ENCODE measurements at places on chromosomes 7 and 10.

DNA sequence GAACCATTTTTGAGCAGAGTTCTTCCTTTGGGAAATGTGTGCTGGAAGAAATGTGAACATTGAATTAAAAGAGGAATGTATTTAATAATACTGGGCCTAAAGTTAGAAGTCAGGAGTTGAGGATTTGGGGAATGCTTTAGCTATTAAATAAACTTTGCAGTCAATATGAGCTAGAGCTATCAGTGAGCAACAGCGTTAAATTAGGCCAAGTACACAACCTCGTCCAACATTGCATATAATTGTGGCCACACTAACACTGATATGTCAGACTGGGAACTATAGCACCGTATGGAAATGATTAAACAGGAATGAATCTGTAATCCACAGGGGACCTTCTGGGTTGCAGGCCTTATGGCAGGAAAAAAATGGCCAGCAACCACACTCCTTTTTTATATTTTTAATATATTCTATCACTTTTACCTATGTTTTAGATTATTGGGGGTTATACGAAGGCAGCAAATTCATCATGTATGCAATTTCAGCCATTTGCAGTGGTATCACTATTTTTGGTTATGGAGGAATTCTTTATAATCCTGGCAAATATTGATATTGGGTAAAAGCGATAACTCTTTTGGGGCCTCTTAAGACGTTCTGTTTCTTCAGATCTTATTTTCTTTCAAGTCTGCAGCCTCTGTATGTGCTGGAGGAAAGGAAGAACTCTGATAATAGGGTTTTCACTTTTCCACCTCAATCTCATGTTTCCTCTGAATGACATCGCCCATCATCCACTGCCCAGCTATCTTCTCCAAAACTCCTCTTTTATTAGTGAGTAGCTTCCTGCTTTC is 236.3 kb upstream of the PLXDC2 start:
- peak; percentile 4 for DNase-seq

- no peak for DNase-seq
Measured at GRCh38 chr10:97618733-97619132, 14.6 kb downstream of the MORN4 start.

DNA sequence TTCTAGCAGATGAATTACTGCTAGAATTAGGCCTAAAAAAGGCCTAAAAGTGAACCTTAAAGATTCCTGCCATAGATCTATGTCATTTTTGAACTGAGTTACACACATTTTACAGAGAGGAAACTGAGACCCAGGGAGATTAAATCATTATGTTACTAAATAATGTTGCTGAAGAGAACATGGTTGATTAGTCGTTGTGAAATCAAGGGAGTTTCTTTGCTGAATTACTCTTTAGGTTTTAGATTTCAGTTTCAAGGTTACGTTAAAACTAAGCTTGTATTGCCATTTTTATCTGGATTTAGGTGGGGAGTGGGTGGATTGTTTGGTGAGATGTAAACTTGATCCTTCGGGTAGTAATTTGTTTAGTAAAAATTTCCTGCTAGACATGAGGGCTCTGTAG is 21.3 kb downstream of the CDK14 start:
- DNase-seq: no peak

- no peak for DNase-seq
Measured at GRCh38 chr7:138878051-138878450, 80.1 kb upstream of the ATP6V0A4 start.

- DNase-seq: no peak
Measured at GRCh38 chr7:1141651-1142050, 18.3 kb downstream of the ZFAND2A start.

DNA sequence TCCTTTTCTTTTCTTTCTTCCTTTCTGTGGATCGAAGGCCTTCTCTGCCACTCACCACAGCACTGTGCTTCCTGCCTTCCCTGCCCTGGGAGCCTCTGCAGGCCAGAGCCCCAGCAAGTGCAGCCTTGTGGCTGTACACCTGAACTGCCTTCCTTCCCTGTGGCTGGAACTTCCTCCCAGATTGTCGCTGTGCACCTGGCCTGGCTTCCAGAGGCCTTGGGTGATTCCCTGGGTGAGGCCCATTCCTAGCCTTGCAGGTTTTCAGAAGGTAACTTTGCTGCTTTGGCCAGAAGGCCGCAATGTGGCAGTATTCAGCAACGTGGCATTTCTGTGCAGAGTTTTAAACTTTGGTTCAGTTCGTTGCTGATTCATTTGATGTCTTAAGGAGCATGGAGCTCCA is 50.1 kb upstream of the RASGEF1A start:
- no peak for DNase-seq

GRCh38 chr10:32461203-32461602 is 15.3 kb downstream of the CCDC7 start:
- no peak for DNase-seq

DNA sequence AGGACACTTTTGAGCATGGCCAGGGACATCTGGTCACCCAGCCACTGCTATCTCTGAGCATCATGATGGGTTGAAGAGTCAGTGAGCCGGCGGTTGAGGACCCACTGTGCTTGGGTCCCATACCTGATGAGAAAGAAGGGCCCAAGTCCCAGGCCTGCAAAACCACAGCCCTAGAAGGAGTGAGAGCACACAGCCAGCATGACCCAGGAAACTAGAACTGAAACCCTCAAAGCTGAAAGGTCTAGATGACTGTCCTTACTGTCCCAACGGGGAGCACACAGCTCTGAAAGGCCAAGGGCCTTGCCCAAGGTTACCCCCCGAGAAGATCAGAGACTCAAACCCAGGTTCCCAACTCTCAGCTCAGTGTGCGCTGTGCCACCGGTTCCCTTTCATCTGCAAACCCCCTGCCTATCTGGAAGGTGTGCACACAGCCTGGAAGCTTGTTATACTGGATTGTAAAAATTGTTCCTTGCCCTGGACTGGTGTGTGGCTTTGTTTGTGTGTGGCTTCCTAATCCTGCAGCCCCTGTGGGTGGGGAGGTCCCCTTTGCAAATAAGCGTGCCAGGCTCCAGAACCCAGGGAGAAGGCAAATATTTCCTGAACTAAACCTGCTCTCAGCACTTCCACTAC is 22.6 kb upstream of the PSAP start:
- no peak for DNase-seq

DNA sequence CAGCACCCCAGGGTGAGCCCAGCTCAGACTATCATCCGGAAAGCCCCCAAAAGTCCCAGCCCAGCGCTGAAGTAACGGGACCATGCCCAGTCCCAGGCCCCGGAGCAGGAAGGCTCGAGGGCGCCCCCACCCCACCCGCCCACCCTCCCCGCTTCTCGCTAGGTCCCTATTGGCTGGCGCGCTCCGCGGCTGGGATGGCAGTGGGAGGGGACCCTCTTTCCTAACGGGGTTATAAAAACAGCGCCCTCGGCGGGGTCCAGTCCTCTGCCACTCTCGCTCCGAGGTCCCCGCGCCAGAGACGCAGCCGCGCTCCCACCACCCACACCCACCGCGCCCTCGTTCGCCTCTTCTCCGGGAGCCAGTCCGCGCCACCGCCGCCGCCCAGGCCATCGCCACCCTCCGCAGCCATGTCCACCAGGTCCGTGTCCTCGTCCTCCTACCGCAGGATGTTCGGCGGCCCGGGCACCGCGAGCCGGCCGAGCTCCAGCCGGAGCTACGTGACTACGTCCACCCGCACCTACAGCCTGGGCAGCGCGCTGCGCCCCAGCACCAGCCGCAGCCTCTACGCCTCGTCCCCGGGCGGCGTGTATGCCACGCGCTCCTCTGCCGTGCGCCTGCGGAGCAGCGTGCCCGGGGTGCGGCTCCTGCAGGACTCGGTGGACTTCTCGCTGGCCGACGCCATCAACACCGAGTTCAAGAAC is 1.1 kb downstream of the VIM start:
- no peak for DNase-seq

DNA sequence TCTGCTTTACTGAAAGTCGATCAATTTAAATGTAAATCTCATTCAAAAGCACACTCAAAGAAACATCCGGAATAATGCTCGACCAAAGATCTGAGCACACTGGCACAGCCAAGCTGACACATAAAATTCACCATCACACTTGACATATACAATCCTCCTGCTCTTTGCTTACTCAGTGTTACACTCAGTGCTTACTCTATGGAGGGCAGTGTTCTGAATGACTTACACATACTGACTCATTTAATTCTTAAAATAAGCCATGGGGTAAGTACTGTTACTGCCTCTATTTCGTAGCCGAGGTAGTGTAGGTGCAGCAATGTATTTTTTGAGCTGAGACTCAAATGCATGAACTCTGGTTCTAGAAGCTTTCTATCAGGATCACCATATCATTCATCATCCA is 421.5 kb upstream of the LRRN3 start:
- DNase-seq: no peak

- no peak for DNase-seq
Measured at GRCh38 chr10:89870936-89871335, 169.5 kb downstream of the KIF20B start.

DNA sequence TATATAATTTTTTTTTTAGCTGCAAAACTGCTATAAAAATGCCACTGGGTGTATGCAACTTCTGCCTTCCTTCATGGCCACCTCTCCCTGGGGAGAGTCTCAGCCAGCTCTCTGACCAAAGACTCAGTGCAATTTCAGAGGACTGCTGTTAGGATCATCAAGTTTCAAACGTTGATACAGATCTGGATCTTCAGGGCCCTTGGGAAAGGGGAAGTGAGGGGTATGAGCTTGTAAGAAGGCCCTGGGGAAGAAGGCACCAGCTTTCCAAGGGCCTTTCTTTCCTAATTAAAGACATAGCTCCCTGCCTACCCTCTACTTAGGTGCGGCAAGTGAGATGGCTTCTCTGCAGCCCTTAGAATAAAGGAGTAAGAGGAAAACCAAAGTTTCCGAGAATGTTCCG is 130.4 kb downstream of the CUL2 start:
- DNase-seq: no peak

DNA sequence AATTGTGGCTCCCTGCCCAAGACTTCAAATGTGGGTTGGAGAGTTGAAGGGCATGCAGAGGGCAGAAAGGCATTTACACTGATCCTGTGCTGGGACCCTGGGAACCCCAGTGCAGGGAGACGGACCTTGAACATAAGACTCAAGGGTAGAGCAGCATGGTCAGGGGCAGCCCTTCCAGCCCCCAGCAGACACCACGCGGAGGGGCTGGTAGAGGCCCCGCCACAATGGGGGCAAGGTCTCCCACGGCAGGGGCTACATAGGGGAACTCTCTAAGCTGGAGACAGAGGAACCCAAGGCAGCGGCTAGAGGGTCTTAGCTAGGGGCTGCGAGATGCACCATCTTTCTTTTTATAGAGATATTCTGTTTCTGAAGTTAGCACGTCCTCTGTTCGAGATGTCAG is 45.2 kb upstream of the EBF3 start:
- no peak for DNase-seq

DNA sequence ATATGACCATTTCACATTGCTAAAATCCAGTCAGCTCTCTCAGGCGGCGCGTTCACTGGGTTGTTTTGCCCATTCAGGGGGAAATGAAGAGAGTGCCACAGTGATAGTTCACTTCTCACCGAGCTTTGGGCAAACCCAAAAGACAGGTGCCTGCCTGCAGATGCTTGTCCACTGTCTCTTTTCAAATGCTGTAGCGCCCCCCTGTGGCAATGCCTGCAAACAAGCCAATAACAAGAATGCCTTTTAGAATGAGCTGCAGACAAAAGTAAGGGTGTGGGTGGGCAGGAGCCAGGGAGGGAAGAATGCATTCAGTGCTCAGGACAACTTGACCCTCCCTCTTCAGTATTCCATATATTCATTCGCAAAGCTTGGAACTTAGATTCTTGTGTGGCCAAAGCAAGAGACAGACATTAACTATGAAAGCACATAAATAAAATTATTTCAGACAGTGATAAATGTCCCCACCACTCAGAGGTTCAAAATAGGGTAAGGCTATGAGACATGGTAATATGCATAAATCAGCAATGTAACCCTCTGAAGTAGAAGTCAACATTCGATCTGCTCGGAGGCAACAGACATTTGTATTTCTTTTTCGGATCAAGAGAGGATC is 86.9 kb downstream of the JAZF1 start:
- no peak for DNase-seq

DNA sequence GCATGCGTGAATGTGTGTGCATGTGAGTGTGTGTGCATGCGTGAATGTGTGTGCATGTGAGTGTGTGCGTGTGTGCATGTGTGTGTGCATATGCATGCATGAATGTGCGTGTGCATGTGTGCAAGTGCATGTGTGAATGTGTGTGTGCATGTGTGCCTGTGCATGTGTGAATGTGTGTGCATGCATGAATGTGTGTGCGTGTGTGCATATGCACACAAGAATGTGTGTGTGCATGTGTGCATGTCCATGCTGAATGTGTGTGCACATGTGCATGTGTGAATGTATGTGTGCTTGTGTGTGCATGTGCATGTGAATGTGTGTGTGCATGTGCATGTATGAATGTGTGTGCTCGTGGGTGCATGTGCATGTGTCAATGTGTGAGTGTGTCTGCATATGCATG is 42.1 kb upstream of the NUB1 start:
- DNase-seq: no peak

- no peak for DNase-seq
Measured at GRCh38 chr10:122508021-122508420, 46.7 kb downstream of the HTRA1 start.

GRCh38 chr7:1238450-1238882 is 5.8 kb downstream of the UNCX start:
- DNase-seq: no peak

DNA sequence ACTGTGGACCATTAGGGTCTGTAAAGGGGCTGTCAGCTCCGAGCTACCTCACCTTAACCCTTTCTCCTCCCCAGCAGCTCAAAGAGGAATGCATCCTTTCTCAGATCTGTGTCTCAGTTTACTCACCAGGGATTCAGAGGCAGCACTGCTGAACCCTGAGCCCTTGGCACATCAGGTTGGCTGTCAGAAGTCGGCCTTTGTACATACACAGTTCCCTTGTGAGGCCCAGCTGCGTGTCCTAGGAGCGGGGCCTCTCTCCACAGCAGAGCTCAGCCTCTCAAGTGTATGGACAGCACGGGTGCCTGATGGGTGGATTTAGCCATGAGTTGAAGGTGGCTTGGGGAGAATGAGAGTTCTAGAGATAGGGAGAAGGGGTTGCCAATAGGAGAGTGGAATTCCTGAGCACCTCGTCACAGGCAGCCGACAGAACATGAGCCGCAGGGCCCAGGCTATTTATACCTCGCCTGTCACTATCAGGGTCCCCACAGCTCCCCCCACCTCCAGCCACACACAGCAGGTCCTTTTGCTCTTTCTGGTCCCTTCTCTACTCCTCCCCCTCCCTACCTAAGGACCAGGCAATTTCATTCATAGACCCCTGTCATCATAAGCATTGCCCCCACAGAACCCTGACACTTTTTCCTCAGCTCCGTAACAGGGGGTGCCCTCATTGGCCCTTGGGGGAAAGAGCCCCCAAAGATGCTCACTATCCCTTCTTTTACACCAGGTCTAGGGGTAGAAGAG is 2.1 kb upstream of the FLNC start:
- DNase-seq: no peak
